NCI-H146 (cell line): ENCODE measurements at places on chromosomes 7 and 10.
A peak's percentile ranks its signal among the peaks of the same experiment; 100 is the strongest.

- DNase-seq = no peak
Measured at GRCh38 chr10:119358152-119358512, 150.8 kb downstream of the GRK5 start.

- DNase-seq = peak; percentile 1
Measured at GRCh38 chr10:62924344-62924748, 108.2 kb upstream of the EGR2 start.

DNA sequence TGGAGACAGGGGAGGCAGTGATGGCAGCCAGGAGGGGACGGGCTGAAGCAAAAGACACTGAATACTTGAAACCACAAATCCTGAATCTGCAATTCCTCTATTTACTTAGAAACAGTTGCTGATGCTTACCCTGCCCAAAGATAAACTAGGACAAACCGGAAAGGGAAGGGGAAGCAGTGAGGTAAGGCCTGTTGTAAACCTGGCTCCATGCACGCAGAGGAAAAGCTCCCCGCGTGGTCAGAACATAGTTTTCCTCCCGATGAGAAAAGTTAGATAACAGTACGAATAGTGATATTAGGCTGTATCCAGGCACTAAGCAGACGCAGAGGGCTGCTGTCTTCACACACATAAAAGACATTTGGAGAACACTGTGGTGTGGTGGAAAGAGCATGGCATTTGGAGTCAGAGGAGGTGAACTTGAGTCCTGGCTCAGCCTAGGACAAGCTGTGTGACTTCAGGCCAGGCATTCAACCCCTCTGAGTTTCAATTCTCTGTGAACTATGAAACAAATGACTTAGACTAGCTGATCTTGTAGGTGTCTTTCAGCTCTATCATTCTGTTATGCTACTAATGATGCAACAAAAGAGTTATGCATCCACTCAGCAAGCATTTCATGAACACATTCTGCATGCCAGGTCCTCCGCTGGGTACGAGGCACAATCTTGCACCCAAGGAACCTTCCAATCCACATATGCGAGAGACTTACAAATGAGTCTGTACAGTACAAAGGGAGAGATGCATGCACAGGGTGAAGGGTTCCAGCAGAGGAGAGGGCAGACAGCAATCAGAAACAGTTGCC lies 80.9 kb downstream of the SORBS1 start:
- DNase-seq = no peak

DNA sequence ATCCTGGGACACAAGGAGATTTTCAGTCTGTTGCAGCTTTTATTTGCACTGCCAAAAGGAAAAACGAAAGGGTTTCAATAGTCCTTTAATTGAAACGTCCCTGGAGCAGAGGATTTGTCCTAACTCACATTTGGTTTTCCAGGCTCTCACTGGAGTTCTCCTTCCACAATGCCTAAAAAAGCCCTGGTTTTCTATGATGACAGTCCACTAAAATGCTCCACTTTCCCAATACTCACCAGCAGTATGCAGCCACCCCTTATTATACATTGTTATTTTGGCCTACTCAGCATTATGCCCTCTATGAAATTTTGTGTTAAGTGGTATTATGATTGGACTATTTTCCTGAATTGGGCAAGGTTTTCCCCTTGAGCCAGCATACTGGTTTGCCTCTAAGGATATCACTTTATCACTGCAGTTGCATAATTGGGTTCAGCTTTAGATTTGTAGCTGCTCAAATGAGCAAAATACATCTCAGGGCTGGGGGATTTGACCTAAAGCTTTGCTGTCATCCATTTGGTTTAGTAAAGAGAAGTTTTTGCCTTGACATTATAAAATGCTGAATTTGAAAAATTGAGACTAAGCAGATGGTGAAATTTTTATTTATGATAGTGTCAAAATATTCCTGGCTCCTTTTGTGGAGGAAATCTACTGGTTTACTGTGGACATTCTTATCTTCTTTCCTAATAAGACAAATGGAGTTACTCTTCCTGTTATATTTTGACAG lies 239.2 kb downstream of the RNLS start:
- no peak for DNase-seq

DNA sequence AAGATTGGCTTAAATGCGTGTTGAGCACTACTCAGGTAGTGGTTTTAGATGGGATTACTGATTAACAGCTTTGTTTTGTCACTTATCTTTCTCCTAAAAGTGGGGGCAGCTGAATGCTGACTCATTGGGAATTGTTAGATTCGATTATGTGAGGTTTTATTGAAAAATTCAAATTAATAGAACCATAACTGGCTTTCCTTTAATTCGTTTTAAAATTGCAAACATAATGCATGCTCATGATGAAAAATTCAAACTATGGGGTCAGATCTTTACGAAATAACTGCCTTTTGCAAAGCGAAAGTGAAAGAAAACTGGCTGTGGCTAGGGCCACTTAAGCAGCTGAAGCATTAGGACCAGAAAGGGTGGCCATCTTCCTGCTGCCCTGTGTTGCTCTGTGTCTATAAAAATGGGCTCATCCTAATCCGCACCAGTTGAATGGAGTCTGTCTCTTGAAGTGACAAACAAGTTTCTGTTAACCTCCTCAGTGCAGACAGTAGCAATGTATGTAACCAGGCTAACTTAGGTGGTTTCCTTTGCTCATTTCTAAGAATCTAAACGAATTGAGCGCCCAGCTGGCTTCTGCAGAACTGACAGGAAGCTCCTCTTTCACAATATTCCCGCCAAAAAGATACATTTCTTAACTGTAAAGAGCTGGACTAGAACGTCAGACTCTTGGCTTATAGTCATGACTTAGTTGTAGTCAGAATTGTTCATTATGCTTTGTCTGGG lies 27.8 kb downstream of the DENND10 start:
- no peak for DNase-seq

DNA sequence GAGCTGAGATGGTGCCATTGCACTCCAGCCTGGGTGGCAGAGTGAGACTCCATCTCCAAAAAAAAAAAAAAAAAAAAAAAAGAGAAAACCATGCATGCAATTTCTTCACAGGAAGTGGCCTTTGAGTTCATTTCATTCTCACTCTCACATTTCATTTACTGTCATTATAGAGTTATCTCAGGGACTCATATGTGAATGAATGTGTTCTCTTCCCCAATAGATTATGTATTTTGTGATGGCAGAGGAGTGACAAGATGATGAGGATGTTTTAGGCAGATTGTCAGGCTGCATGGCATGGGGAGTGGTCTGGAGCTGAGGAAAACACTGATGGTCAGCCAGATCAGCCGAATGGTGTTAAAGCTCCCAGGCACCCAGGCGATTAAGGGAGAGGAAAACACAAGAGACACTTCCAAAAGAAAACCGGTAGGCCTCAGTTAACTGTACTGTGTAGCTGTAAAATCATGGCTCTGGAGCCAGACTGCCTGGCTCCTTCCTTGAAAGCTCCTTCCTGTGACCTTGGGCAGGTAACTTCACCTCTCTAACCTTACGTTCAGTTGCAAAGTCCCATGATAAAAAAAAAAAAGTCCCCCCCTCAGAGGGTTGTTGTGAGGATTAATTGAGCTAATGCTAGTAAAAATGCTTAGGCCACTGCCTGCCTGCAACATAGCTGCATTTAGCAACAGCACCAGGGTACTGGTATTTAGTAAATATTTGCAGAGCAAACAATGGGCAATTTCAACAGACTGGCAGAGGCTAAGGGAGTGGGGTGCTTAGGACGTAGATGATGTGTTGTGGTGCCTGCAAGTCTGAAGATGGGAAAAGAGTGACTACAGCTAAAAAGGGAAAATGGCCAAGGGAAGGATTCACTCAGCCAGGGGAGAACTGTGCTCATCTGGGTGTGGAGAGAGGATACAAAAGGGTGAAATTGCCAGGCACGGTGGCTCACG lies 6.9 kb downstream of the FRAT2 start:
- DNase-seq = peak; percentile 66

GRCh38 chr10:48506147-48506917 lies 98.5 kb downstream of the ARHGAP22 start:
- DNase-seq = peak; percentile 44

DNA sequence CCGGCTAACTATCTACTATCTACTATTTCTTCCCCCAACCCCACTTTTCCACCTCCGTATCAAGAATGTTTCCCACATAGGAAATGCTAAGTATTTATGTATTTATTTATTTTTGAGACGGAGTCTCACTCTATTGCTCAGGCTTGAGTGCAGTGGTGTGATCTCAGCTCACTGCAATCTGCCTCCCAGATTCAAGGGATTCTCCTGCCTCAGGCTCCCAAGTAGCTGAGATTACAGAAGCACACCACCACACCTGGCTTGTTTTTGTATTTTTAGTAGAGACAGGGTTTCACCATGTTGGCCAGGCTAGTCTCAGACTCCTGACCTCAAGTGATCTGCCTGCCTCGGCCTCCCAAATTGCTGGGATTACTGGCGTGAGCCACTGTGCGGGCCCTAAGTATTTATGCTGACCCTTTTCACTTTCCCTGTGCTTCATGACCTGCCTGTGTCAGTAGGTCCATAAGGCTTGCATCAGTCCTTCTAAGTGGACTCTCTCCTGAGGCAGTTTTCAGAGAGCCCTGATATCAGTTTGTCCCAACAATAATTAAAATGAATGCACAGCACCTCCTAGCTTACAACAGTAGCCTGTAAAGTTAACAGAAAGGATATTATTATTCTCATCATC lies 25.7 kb upstream of the FBXW4 start:
- DNase-seq = no peak

DNA sequence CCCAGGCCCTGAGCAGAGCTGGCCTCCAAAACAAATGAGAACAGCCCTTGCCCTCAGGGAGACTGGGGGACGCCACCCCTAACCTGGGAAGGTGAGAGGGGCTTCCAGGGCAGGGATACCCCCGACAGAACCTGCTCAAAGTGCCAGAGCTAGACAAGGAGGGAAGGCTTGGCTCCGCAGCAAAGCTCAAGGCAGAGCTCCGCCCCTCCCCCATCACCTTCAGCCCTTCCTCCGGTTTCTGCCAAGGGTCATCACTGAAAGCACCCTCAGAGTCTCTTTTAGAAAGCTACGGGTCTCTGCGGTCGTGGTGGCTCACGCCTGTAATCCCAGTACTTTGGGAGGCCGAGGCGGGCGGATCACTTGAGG lies 73.4 kb upstream of the CUX1 start:
- DNase-seq = no peak

- no peak for DNase-seq
Measured at GRCh38 chr7:5692112-5692844, 89.2 kb downstream of the RNF216 start.

GRCh38 chr7:130756316-130756715 lies 22.3 kb upstream of the KLF14 start:
- no peak for DNase-seq

GRCh38 chr7:130346177-130346905 lies 1.7 kb downstream of the CPA5 start:
- DNase-seq = no peak
